Adrenal gland (tissue), 19 donors: ENCODE measurements at places on chromosomes 6 and 20.

DNA sequence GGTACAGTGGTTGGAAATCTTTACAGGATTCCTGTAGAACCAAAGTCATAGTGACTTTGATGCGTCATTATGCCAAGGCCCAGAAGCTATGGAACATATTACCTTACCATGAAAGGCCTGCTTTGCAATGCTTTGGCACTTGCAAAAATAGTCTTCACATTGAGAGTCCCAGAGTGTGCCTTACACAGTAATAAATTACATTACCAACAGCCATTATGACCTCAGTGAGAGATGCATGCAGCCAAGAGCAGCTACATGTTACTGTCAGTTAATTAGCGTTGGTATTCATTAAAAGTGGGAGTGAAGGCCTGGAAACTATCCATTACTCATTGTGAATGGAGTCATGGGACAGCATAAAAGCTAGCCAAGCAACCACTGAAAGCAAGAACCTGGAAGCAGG, 39.2 kb upstream of the HDDC2 start:
- no peak for DNase-seq
- no peaks in the 10 kb centered on the region for H3K4me1 ChIP-seq
- H3K27ac ChIP-seq = no peak overlapping the region
- no peak overlapping the region for H3K4me3 ChIP-seq
- H3K27me3 ChIP-seq = no peaks in the 10 kb centered on the region

- no peak within 1 kb of the TSS for H3K27ac ChIP-seq
- no peaks in the 10 kb centered on the region for H3K36me3 ChIP-seq
Measured at GRCh38 chr6:49787176-49787575, at the start of gene PGK2. Gene PGK2, minus strand, starts transcription at chr6:49787285. Its CDS starts 98 bp downstream, at chr6:49787187.

GRCh38 chr20:63086421-63087235, 79.9 kb upstream of the BHLHE23 start:
- DNase-seq = no peak
- peaks cover 7% of the 10 kb centered on the region for H3K27me3 ChIP-seq
- no peak overlapping the region for H3K27ac ChIP-seq
- H3K4me3 ChIP-seq = no peak overlapping the region

DNA sequence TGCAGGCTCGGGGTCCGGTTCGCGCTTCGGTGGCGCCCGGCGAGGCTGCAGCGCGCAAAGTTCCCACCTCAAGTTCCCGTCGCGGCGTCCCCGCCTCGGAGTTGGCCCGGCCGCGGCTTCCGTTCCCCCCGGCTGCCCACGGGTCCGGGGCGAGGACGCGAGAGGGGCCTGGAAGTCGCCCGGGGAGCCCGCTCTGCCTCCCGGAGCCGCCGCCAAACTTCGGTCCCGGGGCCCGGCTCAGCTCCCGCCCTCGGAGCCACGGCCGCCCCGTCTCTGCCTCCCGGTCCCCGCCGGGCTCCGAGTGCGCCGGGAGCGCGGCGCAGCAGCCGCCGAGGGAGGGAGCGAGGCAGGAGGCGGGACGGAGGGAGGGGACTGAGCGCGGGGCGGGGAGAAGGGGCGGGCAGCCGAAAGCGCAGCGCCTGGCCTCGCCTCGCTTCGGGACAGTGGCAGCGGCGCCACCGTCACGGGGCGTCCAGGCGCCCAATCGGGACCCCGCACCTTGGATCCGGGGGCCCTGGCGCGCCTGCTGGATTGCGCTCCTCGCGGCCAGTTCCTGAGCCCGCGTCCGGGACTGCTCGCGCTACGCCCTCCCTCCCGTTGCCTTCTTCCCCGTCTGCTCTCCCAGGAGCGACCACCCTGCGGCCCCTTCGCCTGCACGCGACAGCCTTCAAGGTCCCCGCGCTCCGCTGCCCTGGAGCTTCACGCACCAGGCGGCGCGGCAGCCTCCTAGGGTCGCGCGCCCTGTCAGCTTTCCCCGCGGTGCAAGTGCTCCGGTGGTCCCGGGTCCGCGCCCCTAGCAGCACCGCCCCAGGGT, at the start of gene KCNG1:
TSS of gene KCNG1 (minus strand) at position 305 of the 814 bp plus-strand sequence. CDS start 12,769 bp downstream, outside the sequence.
- no peaks in the 10 kb centered on the region for H3K36me3 ChIP-seq
- peak within 1 kb of the TSS; percentile 42 for H3K4me3 ChIP-seq
- no peak within 1 kb of the TSS for H3K27ac ChIP-seq
- H3K4me1 ChIP-seq = peaks cover 4% of the 10 kb centered on the region

- H3K27ac ChIP-seq = no peak overlapping the region
- no peaks in the 10 kb centered on the region for H3K36me3 ChIP-seq
- H3K27me3 ChIP-seq = peaks cover 4% of the 10 kb centered on the region
- no peaks in the 10 kb centered on the region for H3K4me1 ChIP-seq
- peak; percentile 75 for DNase-seq
- H3K4me3 ChIP-seq = no peak overlapping the region
Measured at GRCh38 chr20:63230800-63231268, 4.9 kb upstream of the BIRC7 start.

DNA sequence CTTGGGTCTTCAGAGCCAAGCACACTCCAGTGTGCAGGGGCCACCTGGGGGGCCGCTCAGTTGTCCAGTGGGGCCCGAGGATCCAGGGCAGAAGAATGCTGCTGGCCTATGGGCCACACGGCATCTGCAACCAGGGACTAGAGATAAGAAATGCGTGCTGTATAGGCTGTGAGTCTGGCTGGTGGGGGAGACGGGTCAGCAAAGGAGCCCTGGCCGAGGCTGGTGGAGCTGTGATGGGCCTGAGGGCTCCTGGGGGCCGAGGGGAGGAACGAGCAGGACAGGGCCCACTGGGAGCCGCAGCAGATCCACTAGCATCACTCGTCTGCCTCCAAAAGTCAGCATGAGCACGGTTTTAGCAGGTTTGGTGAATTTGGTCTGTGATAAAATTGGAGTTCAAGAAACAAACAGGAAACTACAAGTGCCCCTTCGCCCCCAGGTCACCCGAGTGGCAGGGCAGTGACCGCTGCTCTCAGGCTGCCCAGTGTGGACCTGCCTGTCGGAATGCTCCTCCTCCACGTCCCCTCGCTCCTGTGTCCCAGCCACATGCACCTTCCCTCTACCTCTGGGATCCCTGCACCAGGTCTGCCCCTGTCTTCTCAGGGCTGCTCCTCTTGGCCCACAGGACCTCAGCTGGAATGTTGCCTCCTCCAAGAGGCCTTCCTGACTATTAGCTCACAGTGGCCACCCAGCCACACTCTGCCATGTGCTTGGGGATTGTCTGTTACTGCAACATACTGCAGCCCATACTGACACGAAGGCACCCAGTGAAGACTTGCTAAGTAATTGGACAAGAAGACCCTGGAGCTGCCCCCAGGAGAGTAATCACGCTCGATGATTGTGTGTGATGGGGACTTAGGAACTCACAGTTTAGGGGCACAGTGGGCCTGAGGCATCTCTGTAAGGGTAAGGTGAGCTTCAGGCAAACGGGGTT, 10.9 kb downstream of the ACSS1 start:
- no peak overlapping the region for H3K4me3 ChIP-seq
- DNase-seq = peak; percentile 5
- no peak overlapping the region for H3K27ac ChIP-seq
- peaks cover 3% of the 10 kb centered on the region for H3K4me1 ChIP-seq
- H3K27me3 ChIP-seq = no peaks in the 10 kb centered on the region
